ENCODE measurements at places on chromosomes 4 and X. TPM values are rescaled to one million over a fixed set of nuclear protein-coding genes. Genes with fewer than 3 reads are reported as not detected.

MAP7D3 gene
- polyA plus RNA-seq: 14.4 TPM

OTUD6A gene
- polyA plus RNA-seq: not detected

ARSJ gene
- 3.9 TPM for polyA plus RNA-seq

DNA sequence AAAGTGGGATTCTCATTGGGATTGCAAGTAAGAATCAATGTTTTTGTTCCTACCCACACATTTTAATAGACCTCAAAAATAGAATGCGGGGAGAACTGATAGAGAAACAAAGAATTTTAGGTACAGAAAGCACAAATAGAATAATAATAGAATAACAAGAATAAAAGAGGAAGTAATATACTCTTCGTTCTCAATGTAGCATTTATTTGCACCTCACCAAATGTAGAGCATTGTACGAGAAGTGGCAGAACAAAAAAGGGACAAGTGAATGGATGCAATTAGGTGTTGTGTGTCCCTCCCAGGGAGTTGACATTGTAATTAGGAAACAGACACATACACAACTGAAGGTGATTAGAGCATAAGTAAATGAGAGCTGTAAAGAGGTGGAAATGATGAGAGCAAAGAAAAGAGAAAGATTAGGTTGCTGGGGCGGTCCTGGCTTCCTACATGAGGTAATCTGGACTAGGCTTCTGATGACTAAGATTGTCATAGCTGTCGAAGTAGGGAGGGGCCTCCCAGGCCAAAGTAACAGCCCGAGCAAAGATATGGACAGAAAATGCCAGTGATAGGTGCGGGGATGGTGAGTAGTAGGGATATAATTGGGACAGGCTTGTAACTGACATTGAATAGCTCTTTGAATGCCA, 10.4 kb downstream of the RAB9A start:
- no peak for DNase-seq

DNA sequence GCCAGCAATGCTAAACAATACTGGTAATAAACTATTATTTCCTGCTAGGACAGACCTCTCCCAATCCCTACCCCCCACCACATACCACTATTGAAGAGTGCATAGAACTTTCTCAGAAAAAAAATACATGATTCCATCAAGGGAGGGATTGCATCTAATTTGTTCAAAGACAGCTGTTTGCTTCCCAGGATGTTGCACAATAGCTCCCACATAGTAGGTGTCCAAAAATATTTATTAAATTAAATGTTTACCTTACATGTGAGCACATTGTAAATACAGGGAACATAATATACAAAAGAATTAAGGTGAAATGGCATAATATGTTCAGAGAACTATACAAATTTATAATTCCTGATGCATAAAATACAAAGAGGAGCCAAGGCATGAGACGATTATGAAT, 1111.8 kb upstream of the LCORL start:
- DNase-seq: no peak

DNA sequence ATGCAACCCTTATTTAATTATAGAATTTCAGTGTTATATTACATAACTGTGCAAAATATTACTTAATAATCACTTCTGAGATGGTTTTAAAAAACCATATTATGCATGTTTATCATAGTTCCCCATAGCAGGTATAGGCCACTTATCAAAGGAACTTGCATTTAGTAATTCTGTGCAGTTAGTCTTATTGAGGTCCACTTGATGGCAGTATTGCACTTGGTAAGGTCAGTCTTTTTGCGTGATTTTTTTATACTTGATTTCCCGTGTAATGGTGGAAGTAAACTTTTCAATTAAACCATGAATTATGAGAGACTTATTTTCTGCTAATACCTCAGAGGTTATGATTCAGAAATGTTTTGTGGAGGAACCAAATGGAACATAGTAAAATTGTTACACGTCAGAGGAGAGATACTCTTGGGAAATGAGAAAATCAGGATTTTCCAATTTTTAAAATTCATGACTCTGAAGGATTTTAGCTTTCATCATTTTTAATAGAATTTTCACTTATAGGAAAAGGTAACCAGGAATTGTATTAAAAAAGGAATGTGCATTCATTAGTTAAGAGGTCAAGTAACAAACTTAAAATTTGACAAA, 230.0 kb downstream of the CCSER1 start:
- DNase-seq: peak; percentile 22

DNA sequence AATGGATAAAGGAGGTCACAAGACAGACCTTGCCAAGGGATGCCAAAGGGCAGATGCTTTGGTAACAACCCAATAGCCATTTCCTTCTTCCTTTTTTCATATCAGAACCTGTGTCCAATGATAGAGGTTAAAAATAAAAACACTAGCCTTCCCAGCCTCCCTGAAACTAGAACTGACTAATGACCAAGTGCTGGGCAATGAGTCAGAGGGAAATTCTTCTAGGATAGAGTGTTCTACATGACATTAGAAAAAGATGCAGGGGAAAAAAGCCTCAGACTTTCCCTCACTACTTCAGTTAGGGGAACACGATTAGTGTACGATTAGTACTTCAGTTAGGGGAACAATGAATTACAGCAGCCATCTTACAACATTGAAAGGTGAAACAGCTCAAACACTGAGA, 29.3 kb upstream of the FAM47C start:
- DNase-seq: no peak

DNA sequence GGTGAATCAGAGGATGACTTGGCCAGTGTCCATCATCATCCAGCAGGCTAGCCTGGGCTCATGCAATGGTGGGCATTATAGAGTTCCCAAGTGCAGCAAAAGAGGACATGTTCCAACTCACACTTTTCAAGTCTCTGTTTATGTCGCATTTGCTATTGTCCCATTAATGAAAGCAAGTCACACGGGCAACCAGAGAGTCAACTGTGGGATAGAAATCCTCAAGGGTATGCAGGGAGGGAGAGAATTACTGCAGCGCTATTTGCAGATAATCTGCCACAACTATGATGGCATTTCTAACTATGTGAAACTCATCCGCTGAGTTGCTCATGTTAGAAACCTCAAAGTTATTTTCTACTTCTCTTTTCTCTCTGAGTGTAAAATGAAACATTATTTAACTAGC, 78.5 kb upstream of the TAB3 start:
- DNase-seq: no peak

GRCh38 chr4:81466841-81467671, 4.7 kb downstream of the RASGEF1B start:
- DNase-seq: no peak
